ENCODE measurements at places on chromosomes 5 and 9.

GRCh38 chr5:143318833-143319232 lies 84.7 kb downstream of the NR3C1 start:
- no peak for DNase-seq

DNA sequence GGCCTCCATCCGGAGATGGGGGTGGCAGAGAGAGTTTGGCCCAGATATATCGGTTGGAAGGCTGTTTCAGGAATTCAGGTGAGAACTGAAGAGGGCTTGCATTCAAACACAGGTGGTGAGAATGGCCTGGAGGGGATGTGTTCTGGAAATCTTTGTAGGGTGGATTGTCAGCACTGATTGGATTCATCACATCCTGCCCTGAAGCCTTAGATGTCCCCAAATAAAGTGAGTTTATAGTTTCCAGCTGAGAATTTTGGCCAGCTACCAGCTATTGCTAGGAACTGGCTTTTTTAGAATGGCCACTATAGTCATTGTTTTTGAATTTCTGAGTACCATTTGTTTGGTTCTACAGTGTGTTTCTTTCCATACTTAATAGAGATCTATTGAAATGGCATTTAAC lies 46.1 kb upstream of the ANKH start:
- DNase-seq: no peak

- DNase-seq: no peak
These were observed 417.7 kb downstream of the IRX1 start for GRCh38 chr5:4013106-4013898.

GRCh38 chr9:135210676-135211523 lies 123.4 kb downstream of the OLFM1 start:
- no peak for DNase-seq

- DNase-seq: no peak
These were observed 791.4 kb downstream of the MTRR start for GRCh38 chr5:8660133-8660893.

DNA sequence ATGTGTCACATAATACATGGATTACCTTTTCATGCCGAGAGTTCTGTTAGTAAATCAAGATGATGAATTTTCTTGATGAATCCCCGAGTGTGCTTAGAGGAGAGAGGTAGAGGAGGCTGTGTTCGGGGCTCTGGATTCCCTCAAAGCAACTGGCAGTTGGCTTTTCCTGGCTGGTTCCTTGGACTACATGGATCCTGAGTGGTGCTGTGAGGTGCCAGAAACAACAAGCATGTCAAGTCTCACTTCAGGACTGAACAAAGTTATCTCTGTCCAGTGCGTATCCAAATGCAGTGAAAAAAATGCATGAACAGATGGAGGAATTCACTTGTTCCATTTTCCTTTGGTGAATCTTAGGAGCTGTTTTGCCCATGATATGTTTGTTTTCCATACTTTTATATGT lies 231.7 kb downstream of the FBXL7 start:
- peak; percentile 54 for DNase-seq

- DNase-seq: peak; percentile 95
These were observed 212.8 kb downstream of the NXNL2 start for GRCh38 chr9:88747768-88748167.

- DNase-seq: no peak
These were observed 351.8 kb downstream of the SPOCK1 start for GRCh38 chr5:137147346-137147745.

GRCh38 chr5:65978251-65978650 lies 51.9 kb downstream of the ERBIN start:
- no peak for DNase-seq

DNA sequence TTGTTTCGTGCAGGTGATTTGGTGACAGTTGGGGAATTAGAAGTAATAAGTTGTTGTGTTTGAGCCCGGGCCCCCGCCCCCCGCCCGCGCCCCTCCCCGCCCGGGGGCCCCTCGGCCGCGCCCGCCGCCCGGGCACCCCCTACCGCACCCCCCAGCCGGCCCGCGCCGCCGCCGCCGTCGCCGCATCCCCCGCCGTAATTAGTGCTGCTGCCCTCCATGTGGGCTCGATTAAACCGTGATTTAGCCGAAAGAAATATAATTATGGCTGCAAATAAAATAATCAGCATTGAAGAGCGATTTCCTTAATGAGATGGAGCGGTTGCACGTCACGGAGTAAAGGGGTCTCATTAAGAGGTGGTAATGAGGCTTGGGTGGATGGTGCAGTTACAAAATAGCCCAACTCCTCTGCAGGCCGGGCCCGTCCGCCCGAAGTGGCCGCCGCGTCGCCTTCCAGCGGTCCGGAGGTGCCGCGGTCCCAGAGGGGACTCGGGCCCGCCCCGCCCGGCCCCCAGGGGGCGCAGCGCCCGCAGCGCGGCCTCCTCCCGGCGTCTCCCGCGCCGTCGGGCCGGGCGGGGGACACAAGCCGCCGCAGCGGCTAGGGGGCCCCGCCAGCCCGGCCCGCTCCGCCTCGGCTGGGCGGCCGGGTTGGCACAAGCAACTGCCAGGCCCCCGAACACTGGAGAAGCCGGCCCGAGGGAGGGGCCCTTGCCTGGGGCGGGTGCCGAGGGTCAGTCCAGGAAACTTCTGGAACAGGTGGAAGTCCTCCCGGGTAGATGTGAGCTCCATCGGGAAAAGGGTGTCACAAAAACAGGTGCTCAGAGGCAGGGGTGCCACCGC lies 6.9 kb upstream of the OTP start:
- DNase-seq: no peak

DNA sequence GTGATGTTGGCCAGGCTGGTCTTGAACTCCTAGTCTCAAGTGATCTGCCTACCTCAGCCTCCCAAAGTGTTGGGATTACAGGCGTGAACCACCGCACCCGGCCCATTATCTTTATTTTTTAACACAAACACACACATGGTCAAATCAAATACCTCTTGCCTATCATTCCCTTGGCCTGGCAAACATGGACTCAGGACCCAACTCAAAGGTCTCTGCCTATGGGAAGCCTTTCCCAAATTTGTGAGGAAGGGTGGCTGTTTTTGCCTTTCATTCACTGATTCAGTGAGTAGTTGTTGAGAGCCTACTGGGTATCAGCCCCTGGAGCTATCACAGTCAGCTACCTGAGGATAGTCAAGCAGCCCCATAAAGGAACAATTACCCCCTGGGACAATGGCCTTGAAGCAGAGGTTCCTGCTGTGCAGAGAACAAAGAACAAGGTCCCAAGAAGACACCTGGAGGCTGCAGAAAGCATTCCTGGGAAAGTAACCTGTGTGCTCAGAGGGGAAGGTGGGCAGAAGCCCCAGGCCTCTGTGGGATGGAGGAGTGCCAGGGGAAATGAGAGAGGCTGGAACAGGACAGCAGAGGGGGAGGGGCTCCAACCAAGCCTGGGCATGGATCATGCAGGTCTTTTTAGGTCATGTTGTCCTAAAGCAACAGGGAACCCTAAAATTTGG lies 126.4 kb downstream of the CRB2 start:
- DNase-seq: no peak

Data from umbilical cord (tissue), 2 donors.